ENCODE measurements at places on chromosomes 3 and 15.

GRCh38 chr3:128067489-128067888 is 15.3 kb downstream of the SEC61A1 start:
- DNase-seq = no peak

GRCh38 chr15:58932710-58933280 is 684 bp downstream of the SLTM start:
- DNase-seq = no peak

GRCh38 chr3:195537995-195538394 is 5.1 kb downstream of the PPP1R2 start:
- DNase-seq = peak; percentile 68

- DNase-seq = no peak
Observed at GRCh38 chr3:16303037-16303575, 38.1 kb downstream of the OXNAD1 start.

- DNase-seq = no peak
Observed at GRCh38 chr3:134307425-134307824, 56.8 kb upstream of the RYK start.

DNA sequence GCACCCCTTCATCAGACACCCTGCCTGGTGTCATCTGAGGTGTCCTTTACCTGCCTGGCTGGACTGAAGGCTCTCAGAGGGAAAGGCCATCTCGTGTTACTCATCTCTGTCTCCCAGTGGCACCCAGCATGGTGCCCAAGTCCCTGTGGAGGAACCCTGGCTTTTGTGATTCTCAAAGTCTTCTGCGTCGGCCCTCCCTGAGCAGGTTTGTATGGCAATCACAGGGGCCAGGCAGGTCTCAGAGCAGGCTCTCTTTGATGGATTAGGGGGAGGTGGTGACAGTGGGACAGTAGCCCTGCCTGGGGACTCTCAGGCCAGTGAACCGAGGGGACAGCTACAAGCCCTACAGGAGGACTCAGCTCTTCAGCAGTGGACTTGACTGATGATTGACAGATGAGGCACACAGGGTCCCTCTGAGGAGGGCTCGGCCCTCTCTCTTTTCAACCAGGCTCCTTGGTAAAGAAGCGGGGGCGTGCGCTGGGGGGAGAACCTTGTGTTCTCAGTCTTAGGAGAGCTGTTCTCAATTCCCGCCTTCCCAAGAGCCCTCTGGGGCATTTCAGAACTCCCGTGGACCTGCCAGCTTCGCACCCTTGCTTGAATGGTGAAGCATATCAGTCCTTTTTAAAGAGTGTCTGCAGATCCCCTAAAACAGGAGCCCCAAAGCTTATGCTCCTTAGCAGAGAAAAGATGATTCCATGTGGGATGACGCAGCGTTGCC is 108.3 kb downstream of the VGLL4 start:
- DNase-seq = no peak

DNA sequence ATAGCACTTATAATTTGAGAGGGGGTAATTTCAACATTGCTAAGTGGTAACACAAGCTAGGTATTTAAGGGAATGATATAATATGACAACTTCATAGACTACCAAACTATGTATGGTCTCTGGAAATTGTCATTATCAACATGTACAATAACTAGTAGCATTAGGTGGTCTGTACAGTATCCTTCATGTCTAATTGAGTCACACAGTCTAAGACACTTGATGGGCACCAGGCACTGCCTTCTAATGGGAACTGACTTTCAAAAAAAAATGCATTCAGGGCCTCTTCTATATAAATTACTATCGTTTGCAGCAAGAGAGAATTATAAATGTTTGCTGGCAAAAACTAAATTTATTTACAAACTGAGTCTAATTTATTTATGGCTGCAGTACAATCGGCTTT is 271.8 kb downstream of the MECOM start:
- DNase-seq = no peak

- no peak for DNase-seq
Observed at GRCh38 chr3:197407053-197407452, 108.6 kb upstream of the DLG1 start.

DNA sequence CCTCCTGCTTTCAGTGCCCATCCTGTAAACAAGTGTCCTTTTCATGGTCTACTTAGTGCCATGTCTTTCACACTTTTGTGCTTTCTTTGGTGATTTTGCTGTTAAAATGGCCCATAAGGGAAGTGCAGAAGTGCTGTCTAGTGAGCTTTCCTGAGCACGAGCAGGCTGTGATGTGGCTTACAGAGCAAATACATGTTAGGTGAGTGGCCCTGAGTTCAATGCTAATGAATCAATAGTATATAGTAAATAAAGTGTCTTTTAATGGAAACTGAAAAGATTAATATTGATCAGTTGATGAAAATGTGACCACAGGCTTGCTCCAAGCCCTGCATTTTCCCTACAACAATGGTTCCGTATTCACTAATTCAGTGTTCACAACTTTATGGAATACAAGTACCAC is 5.7 kb downstream of the SH3BP5 start:
- no peak for DNase-seq

DNA sequence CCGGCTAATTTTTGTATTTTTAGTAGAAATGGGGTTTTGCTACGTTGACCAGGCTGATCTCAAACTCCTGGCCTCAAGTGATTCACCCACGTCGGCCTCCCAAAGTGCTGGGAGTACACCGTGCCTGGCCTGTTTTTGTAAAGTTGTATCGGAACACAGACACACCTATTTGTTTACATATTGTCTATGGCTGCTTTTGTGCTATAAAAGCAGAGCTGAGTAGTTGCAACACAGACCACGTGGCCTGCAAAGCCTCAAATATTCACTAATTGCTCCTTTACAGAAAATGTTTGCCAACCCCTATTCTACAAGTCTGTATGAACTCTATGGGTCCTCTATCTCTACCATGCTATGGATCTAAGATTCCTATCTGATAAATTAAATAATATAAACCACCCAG is 175.5 kb downstream of the CADPS start:
- no peak for DNase-seq

- DNase-seq = no peak
Observed at GRCh38 chr3:119796785-119797184, 14.9 kb downstream of the NR1I2 start.

DNA sequence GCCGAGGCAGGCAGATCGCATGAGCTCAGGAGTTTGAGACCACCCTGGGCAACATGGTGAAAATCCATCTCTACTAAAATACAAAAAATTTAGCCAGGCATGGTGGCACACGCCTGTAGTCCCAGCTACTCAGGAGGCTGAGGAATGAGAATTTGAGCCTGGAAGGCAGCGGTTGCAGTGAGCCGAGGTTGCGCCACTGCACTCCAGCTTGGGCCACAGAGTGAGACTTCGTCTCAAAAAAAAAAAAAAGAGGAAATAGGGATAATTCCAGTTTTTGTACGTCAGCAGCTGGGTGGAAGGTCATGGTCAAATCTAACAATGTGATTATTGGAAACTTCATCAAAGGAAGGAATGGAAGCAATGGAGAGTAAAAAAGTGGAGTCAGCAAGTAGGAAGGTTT is 3.1 kb downstream of the CMC1 start:
- no peak for DNase-seq

- no peak for DNase-seq
Observed at GRCh38 chr15:74497584-74497983, 36.6 kb upstream of the UBL7 start.

- no peak for DNase-seq
Observed at GRCh38 chr3:51224283-51224682, 160.8 kb upstream of the MANF start.

DNA sequence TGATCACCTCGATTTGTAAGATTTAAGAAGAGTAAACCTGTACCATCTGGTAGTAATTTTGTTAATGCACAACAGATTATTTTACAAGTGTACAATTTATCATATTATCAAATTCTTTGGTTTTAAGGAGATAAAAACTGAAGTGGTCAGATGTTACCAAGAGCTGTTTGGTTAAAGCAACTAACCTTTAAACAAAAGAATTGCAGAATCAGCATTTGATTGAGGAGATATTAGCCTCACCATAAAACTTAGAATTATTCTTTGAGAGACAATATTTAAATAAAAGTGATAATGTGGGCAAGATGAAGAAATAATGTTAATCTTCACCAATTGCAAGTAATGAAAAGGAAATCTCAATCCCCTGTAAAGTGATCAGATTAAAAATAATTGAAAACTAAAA is 1034.9 kb downstream of the ROBO1 start:
- DNase-seq = no peak

GRCh38 chr15:41610048-41610447 is 50.2 kb upstream of the MGA start:
- DNase-seq = no peak

- DNase-seq = no peak
Observed at GRCh38 chr15:67091980-67092677, 26.7 kb downstream of the SMAD3 start.

DNA sequence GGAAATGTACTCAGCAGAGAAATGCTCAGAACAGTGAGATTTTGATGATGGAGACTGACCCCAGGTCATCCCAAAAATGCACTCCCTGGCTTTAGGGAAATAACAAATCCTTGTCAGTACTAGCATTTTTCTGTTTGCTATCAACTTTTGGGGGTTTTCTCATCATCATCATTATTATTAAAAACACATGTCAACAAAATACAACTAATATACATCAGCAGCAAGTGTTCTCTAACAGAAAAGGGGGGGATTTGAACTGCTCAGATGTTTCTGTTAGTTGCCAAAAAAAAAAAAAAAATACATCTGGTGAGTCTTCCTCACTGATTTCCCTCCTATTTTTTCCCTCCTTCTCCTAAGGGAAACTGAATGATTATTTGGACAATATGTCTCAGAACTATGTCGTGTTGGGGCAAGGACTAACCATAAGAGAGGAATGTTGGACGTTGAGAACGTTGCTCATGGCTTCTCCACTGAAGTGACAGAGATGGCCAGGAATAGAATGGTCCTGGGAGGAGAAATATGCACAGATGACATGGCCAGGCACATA is 230.0 kb upstream of the MCTP2 start:
- DNase-seq = no peak

DNA sequence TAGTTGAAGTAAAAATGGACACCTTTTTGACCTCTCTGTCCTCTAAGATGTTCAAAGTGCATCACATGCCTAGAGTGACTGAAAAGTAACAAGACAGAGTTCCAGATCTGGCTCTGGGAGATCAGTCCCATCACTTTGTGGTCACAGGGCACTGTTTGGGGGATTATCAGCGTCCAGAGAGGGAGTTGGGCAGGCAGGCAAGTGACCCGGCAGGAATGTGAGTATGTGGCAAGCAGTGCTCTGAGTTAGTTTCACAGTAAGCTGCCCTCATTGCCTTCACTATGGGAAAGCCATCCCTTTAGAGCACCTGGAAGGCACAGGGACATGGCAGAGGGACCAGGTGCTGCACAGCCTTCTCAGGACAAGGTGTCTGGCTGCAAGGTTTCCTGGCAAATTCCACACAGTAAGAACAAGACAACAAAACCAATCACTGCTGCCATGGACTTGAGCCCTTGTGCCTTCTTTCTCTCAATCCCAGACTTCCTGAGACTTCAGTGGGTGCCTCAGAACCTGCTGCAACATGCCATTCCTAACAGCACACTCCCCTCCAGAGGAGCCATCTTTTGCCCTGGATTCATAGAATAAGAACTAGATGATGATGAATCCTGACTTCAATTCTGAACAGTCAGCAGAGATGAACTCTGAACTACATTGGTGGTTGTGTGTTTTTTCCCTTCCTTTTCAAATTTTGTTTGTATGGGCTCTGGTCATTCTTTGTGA is 55.2 kb downstream of the TIPARP start:
- DNase-seq = no peak

DNA sequence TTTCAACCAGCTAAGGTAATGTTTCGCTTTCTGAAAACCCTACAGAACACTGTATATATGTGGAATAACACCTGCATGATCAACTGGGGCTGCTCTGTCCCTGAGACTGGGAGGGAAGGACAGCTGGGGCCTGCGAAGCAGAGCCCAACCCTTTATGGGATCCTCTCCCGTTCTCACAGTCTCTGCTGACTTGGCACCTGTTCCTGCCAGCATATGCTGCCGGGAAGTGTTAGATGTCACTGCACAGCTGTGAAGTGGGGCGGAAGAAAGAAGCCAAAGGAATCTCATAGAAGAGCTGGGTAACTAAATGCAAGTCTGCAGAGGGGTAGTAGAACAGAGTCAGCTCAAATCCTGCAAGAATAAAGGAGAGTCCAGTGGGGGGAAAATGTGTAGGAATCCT is 29.6 kb downstream of the LRRC3B start:
- DNase-seq = peak; percentile 66

DNA sequence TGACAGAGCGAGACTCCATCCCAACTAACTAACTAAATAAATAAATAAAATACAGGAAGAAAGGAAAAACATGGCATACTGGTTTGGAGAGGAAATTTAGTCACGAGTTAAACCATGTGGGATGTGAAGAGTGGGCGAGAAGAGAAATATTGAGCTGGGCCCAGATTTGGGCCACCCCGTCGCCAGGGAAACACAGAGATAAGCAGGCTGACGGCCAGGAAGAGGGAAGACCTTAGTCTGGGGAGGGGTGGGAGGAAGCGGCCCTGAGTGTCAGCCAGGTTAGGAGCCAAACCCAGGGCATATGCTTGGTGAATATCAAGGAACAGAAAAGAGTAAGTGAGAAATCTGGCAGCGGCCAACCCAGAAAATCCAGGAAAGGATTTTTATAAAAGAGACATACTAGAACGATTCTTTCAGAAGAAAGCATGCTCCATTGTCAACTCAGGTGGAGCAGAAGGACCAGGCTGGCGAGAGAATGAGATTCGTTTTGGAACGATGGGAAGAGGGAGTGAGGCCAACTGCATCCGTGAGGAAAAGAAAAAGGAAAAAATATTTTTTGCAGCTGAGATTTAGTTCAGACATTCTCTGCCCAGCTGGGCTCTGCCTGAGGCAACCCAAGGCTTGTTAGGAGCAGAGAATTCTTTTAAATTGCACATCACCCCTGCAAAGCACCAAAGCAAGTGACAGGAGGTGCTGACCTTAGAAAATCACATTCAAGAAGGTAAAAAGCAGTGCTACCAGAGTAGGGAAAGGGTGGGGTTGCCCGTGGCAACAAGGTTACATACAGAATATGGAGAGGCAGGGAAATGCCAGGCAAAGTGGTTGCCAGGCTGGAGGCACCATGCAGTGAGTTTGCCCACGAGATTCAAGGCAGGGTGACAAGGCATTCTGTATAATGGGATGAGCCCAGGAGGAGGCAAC is 59.3 kb upstream of the RAD18 start:
- DNase-seq = no peak

DNA sequence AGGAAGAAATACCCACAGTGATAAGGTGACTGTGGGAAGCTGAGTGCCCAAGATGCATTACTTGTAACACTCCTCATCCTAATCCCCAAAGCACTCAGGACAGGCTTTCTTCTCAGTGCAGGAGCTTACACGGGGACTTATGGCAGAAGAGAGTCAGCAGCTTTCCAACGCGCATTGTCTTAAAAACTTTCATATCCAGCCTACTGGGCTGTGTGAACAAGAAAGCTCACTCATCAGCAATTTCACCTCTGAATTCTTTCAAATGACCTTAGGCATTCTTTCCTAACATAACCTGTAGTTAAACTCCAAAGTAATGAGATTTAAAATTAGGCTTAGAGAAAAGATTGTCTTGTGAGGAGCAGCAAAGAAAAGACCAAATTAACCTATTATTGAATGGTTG is 132.3 kb downstream of the KCNAB1 start:
- DNase-seq = no peak

GRCh38 chr3:151476344-151477018 is 15.6 kb upstream of the IGSF10 start:
- no peak for DNase-seq

GRCh38 chr15:57427367-57427821 is 51.1 kb downstream of the CGNL1 start:
- DNase-seq = no peak

All from gastrocnemius medialis (tissue), 4 donors.